ENCODE measurements at places on chromosomes 7 and 10.

GRCh38 chr7:98281757-98282606 is 496 bp downstream of the BRI3 start:
- DNase-seq = peak; percentile 45

GRCh38 chr10:57222603-57223002 is 861.5 kb upstream of the ZWINT start:
- DNase-seq = no peak

DNA sequence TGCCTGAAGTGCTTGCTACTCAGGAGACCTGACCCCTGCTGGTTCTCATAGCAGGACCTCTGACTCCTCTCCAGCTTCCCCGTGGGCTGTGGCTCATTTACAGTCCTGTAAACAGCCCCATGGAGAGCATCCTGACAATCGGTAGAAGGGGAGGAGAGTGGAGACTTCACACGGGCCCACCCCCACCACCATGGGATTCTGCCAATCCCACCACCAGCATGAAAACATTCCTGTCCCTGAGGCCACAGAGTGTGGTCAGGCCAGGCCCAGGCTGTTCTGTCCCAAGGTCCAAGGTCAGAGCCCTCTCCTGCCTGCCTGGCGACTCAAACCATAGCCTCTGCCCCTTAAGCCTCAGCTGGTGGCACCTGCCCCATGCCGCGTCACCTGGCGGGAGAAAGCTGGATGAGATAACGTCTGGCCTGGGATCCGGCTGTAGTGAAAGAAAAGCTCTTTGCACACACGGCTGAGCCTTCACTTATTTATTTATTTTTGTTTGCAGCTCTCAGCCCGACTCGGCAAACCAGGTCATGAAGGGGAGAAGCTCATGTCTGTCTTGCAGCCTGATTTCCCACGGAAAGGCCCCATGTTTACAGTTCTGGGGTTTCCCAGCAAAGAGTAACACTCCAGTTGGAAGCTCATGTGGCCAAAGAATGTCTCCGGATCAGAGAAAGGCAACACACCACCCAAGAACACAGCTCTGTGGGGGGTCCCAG is 293.6 kb upstream of the ZMIZ1 start:
- DNase-seq = no peak

DNA sequence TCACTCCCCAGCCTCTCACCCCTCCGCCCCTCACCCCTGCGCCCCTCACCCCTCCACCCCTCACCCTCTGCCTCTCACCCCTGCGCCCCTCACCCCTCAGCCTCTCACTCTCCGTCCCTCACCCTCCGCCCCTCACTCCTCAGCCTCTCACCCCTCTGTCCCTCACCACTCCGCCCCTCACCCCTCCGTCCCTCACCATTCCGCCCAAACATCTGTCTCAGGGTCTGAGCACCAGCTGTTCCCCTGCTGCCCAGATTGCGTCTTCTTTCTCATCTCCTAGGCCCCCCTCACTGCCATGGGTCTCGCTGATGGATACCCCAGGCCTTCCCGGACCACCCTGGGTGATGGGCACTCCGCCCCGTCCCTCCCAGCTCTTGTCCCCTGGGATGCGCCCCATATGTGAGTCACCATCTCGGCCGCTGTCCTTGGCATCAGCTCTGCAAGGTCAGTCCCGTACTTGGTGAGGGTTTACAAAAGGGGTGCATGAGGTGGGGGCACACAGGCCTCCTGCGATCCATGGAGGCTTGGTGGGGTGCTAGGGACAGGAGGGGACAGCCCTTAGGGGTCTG is 65.4 kb upstream of the GNA12 start:
- DNase-seq = no peak

GRCh38 chr10:66192162-66192831 is 733.5 kb upstream of the LRRTM3 start:
- no peak for DNase-seq

- peak; percentile 38 for DNase-seq
Observed at GRCh38 chr10:102869258-102870198, at the start of gene AS3MT. Gene AS3MT, plus strand, starts transcription at chr10:102869470. Its CDS starts 123 bp downstream, at chr10:102869593.

GRCh38 chr10:100656454-100656853 is 88.9 kb upstream of the PAX2 start:
- peak; percentile 35 for DNase-seq

- DNase-seq = no peak
Observed at GRCh38 chr10:63206997-63207811, 74.1 kb downstream of the NRBF2 start.

GRCh38 chr7:117072620-117073118 is 119.4 kb downstream of the ST7 start:
- DNase-seq = no peak

GRCh38 chr10:104767745-104768144 is 126.7 kb downstream of the SORCS3 start:
- no peak for DNase-seq

GRCh38 chr7:130393841-130394411 is 13.6 kb downstream of the CPA1 start:
- DNase-seq = peak; percentile 10

GRCh38 chr7:39609935-39610263 is 13.5 kb upstream of the RALA start:
- DNase-seq = no peak

GRCh38 chr7:65981965-65982792 is at the start of gene GUSB:
Gene GUSB, minus strand, starts transcription at chr7:65982213. Its CDS starts 30 bp downstream, at chr7:65982183.
- DNase-seq = peak; percentile 94

GRCh38 chr7:157539521-157539920 is 202.7 kb downstream of the DNAJB6 start:
- DNase-seq = no peak

- no peak for DNase-seq
Observed at GRCh38 chr7:101172854-101173751, 7.0 kb downstream of the NAT16 start.

GRCh38 chr10:100895896-100896295 is 16.9 kb upstream of the SLF2 start:
- DNase-seq = no peak

Measured in stimulated activated naive CD8-positive, alpha-beta T cell treated with anti-CD3 and anti-CD28 coated beads, Interleukin-15, Interleukin-2, amounts not matched to agents 100 U/mL and 50 U/mL, for 24 hours (primary cell).